ENCODE measurements at places on chromosomes 11 and 22. TPM values are rescaled to one million over a fixed set of nuclear protein-coding genes. Genes with fewer than 3 reads are reported as not detected.
A peak's percentile ranks its signal among the peaks of the same experiment; 100 is the strongest.

The C11orf65 gene
- 0.46 TPM for total RNA-seq

The PRODH gene
- total RNA-seq: 60.9 TPM

- H3K4me1 ChIP-seq: no peaks in the 10 kb centered on the region
- no peaks in the 10 kb centered on the region for H3K36me3 ChIP-seq
Measured at GRCh38 chr11:69463181-69463994, 18.1 kb upstream of the LINC01488 start.

- H3K27ac ChIP-seq: no peak overlapping the region
- peaks cover 13% of the 10 kb centered on the region for H3K27me3 ChIP-seq
- no peak for DNase-seq
- no peaks in the 10 kb centered on the region for H3K36me3 ChIP-seq
Measured at GRCh38 chr11:119344291-119345010, 2.1 kb downstream of the MFRP start.

DNA sequence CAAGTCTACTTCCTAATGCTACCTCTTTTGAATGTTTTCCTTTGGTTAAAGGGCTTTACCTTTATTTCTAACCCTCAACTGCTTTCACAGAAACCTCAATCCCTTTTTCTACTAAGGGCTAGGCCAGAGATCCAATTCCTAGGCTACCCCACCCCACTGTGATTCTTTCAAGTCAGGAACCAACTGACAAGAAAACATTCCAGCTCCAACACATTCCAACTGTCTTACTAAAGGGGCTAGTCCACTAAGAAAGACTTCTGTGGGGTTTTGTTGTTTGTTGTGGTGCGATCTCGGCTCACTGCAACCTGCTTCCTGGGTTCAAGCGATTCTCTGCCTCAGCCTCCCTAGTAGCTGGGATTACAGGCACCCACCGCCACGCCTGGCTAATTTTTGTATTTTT, 151.3 kb downstream of the APOL5 start:
- no peak overlapping the region for H3K27ac ChIP-seq
- no peaks in the 10 kb centered on the region for H3K27me3 ChIP-seq
- peaks cover 6% of the 10 kb centered on the region for H3K4me1 ChIP-seq
- no peaks in the 10 kb centered on the region for H3K36me3 ChIP-seq

GRCh38 chr11:125968354-125968753, 22.5 kb downstream of the VSIG10L2 start:
- no peak overlapping the region for H3K27ac ChIP-seq
- no peaks in the 10 kb centered on the region for H3K27me3 ChIP-seq
- no peaks in the 10 kb centered on the region for H3K36me3 ChIP-seq
- no peak for DNase-seq
- H3K4me1 ChIP-seq: no peaks in the 10 kb centered on the region

- no peaks in the 10 kb centered on the region for H3K4me1 ChIP-seq
- H3K27ac ChIP-seq: no peak overlapping the region
- DNase-seq: peak; percentile 48
- H3K27me3 ChIP-seq: peaks cover 10% of the 10 kb centered on the region
Measured at GRCh38 chr11:68677432-68677831, 6.9 kb upstream of the GAL start.
